HepG2 (cell line): ENCODE measurements at places on chromosomes 3 and 15. TPM values are rescaled to one million over a fixed set of nuclear protein-coding genes. Genes with fewer than 3 reads are reported as not detected.

GRCh38 chr3:12178091-12178820 is 19.5 kb upstream of the TIMP4 start:
- peaks cover 8% of the 10 kb centered on the region; the same call in 1 of the 3 replicates for H3K27me3 ChIP-seq
- H3K27ac ChIP-seq = no peak overlapping the region
- H3K4me1 ChIP-seq = peaks cover 5% of the 10 kb centered on the region; the same call in 1 of the 2 replicates
- H3K4me3 ChIP-seq = no peak overlapping the region
- DNase-seq = no peak

GRCh38 chr3:171339598-171339997 is 120.6 kb downstream of the TNIK start:
- H3K36me3 ChIP-seq = no peaks in the 10 kb centered on the region
- H3K27me3 ChIP-seq = no peaks in the 10 kb centered on the region
- H3K27ac ChIP-seq = no peak overlapping the region
- no peak overlapping the region for H3K4me3 ChIP-seq
- no peak for DNase-seq
- no peaks in the 10 kb centered on the region for H3K4me1 ChIP-seq

GRCh38 chr3:22115581-22115980 is 364.6 kb upstream of the ZNF385D start:
- H3K27me3 ChIP-seq = no peaks in the 10 kb centered on the region
- no peak overlapping the region for H3K4me3 ChIP-seq
- H3K36me3 ChIP-seq = no peaks in the 10 kb centered on the region
- H3K27ac ChIP-seq = no peak overlapping the region
- DNase-seq = no peak

DNA sequence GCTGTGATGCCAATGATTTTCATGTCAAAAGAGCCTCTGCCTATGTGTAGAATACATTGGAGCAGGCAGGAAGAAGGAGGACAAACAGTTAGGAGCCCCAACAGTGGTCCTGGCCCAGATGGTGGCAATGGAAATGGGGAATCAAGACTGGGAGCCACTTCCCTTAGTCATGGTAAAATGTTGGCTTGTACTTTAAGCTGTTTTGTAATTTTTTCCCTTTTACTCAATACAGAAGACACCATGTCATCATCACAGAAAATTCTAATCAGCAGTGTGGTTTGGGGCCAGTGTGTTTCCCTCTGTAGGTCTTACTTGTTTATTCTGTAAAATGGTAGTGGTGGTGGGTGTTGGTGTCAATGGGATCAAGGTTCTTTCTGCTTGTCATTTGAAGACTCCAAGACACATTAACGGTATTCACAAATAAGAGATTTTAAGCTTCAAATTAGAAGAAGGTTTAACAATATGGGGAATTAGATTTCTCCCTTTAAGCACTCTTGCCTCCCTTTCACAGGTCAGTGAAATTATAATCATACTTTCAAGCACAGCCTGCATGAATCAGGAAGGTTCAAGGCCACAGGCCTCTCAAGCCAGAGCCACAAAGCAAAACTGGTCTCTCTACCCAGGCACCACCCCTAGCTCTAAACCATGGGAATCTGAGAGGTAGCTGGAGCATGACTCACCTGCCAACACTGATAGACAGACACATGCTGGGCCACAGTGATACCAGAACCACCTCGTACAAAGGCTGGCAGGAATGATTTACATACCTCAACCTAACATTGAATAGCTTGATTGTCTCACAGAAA is 24.9 kb downstream of the SIAH2 start:
- H3K36me3 ChIP-seq = peaks cover 6% of the 10 kb centered on the region; the same call in 1 of the 2 replicates
- DNase-seq = peak; percentile 96
- H3K27me3 ChIP-seq = no peaks in the 10 kb centered on the region
- H3K27ac ChIP-seq = peak overlapping the region; percentile 99

DNA sequence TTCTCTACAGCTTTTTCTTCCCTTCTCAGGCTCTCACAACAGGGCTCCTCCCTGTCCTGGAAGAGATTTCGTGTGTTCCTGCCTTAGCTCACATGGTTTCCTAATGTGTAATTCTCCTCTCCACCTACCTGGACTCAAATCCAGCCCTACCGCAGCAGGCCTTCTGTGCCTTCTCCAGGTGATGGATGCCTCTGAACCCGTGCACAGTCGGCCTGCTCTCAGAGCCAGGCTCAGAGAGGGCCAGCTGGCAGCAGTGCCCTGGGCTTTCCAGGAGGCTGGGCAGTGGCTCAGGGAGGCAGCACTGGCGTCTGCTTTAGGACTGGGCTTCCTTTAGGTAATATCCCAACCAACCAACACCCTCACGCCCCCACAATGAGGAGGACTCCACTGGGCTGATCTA is 123.2 kb upstream of the TMC3 start:
- no peak for DNase-seq
- H3K27me3 ChIP-seq = no peaks in the 10 kb centered on the region
- H3K36me3 ChIP-seq = no peaks in the 10 kb centered on the region
- no peak overlapping the region for H3K27ac ChIP-seq

FETUB gene
- 1.3 and 2.1 TPM in 2 replicates for total RNA-seq

C3orf22 gene
- total RNA-seq = not detected in 2 replicates

GOLGA8Q gene
- total RNA-seq = not detected in 2 replicates

CAPN3 gene
- total RNA-seq = 0.90 and 1.3 TPM in 2 replicates

GOLGA8J gene
- not detected in 2 replicates for total RNA-seq
